HS-5 (cell line): ENCODE measurements at places on chromosomes 7 and 10.

GRCh38 chr10:29881336-29881771 is 178.0 kb downstream of the JCAD start:
- no peak for DNase-seq

GRCh38 chr10:117627561-117627960 is 85.0 kb downstream of the EMX2 start:
- no peak for DNase-seq

- no peak for DNase-seq
These were observed 33.8 kb downstream of the MKI67 start for GRCh38 chr10:128092454-128092853.

- no peak for DNase-seq
These were observed 57.6 kb downstream of the HIPK2 start for GRCh38 chr7:139720186-139720585.

DNA sequence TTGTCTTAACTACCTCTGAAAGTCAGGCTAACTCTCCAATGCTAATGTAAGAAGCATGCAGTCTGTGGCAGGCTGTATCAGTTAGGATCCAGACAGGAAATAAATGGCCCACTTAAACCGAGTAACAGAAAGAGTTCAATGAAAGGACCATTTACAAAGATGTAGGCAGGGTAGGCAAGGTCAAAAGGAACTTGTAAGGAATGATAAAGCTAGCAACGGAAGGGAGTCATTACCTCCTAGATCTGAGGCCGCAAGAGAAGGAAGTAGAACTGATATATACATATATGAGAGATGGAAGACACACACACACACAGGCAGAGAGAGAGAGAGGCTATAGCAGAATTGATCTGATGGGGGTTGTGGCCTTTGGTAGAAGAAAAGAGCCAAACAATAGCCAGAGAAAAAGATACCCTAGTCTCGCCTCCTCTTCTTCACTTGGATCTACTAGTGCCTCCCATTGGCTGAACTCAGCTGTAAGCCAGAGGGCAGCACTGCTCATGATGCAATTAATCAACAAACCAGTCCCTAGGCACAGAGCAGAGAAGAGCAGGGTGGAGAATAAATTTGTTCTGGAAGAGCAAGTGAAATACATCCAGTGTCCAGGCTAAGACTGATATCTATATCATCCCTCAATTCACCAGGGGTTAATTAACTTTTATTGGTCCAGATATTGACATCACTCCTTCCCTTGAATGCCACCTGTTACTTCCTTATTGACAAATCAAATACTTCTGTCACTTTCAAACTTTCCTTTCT is 91.2 kb downstream of the LSMEM1 start:
- no peak for DNase-seq
